NCI-H1092 (cell line): ENCODE measurements at places on chromosomes 16 and 17.

DNA sequence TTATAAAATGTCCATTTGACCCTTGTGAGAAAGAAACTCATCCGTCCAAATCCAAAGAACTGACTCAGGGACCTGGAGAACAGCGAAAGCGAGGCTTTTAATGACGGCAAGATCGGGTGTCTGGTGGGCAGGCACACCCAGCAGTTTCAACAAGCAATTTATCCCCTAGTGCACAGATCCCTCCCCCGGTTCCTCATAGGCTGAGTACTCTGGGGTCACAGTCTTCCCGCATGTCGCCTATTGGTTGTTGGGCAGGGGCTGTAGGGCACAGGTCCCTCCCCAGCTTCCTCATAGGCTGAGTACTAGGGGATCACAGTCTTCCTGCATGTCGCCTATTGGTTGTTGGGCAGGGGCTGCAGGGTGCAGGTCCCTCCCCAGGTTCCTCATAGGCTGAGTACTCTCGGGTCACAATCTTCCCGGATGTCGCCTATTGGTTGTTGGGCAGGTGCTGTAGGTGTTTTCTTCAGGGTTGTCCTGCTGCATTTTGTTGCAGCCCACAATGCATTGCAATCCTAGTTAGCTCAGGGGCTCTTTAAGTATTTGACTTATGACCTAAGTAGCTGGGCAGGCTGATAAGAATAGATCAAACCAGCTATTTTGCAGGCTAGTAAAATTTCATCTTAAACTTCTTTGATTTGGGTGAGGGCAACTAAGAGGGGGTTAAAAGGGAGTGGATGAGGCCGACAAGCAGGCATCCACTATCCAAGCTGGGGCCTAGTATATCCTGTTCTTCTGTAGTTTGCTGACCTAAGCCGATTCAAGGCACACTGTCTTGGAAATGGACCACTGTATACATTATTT is 3.6 kb upstream of the UTS2R start:
- no peak for DNase-seq

DNA sequence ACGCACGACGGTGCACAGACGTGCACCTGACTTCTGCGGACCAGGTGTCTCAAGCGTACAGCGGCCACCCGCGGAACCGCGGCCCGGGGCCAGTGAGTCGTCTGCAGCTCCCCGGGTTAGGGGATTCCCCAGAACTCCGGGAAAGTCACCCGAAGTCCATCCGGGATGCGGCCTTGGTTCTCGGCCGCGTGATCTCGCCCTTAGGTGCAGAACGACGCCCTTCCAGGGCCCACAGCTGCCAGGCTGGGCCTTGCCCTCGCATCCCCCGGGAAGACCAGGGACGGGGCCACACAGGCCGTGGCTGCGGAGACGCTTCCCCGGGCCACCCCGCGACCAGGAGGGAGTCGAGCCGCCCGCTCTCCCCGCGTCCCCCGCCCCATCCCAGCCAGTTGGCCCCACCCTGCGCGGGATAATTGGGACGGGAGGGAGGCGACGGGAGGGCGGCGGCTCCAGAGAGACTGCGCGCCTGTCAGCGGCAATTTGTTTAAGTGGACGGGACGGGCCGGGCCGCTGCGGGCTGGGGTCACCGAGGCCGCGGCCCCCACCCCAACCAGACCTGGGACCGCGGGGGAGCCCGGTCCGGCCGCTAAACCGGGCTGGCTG is 3.6 kb upstream of the TBX2 start:
- no peak for DNase-seq

- no peak for DNase-seq
Measured at GRCh38 chr17:57608369-57609124, 136.6 kb downstream of the CCDC182 start.

GRCh38 chr16:11631214-11631613 is 37.0 kb upstream of the SNN start:
- no peak for DNase-seq

- no peak for DNase-seq
Measured at GRCh38 chr16:69644790-69645189, 79.0 kb downstream of the NFAT5 start.

DNA sequence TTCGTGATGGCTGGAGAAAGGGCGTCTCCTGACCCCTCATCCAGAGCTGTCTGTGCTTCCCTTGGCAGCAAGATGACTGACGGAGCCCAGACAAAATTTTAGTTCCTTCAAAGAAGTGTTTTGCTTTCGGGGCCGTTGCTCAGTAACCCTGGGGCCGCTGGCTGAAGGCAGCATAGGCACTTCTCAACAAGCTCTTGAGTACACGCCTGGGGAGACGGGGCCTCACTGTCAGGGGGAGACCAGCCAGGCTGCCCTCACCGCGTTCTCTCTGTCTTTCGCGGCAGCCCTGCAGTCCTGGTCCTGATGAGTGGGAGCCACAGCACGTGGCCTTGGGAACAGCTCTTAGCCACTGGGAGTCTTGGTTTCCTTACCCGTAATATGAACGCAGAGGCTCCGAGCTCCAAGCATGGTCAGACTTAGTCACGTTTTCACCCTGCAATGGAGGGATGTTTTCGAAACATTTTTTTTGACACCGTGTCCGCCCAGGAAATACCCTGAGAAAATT is 86.0 kb downstream of the IRF8 start:
- DNase-seq: no peak

- DNase-seq: no peak
Measured at GRCh38 chr17:19410875-19411620, at the start of gene RNF112. Gene RNF112, plus strand, starts transcription at chr17:19411232. Its CDS starts 177 bp downstream, at chr17:19411409.

DNA sequence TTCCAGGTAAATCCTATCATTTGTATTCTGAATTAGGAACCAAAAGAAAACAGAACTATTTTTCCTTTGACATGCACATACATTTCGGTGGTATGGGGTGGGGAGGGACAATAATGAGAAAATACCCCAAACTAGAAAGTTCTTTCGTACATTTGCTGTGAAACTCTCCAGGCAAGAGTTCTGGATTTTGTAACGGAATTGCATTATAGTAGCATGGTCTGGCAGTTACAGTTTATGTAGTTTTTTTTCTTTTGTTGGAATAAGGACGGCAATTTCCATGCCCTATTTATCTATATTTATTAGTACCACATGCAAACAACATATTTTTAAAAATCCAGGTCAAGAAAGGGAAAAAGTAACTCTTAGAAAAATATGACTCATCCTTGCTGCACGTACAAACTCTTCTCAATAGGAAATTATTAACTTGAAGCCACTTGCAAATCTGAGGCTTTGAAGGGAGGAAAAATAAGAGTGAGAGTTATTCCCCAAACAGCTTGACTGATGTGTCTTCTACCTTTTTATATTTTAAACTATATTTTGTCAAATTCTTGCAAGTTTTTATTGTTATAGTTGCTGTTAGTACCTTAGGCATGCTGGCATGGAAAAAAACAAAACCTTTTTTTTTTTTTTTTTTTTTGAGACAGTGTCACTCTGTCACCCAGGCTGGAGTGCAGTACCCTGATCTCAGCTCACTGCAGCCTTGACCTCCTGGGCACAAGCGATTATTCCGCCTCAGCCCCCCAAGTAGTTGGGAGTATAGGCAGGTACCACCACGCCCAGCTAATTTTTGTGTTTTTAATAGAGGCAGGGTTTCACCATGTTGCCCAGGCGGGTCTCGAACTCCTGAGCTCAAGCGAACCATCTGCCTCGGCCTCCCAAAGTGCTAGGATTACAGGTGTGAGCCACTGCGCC is 69.3 kb downstream of the WWP2 start:
- no peak for DNase-seq

GRCh38 chr16:69936252-69936651 is 14.9 kb upstream of the CLEC18A start:
- no peak for DNase-seq

DNA sequence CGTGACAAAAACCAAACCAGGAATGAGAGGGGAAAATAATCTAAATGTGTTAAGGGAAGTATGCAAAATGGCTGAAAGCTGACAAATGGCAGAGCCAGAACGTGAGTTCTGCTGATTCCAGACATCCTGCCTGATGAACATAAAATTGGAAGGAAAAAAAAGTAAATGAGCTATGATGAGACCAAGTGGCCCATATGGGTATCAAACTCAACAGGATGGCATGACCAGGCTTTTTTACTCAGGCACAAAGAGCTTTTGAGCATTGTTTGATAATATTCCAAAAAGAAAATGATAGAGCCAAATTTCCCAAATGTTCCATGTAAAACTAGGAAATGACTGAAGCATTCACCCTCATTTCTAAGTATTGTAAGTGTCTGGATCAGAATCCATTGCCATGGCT is 449.2 kb downstream of the CDH13 start:
- no peak for DNase-seq

DNA sequence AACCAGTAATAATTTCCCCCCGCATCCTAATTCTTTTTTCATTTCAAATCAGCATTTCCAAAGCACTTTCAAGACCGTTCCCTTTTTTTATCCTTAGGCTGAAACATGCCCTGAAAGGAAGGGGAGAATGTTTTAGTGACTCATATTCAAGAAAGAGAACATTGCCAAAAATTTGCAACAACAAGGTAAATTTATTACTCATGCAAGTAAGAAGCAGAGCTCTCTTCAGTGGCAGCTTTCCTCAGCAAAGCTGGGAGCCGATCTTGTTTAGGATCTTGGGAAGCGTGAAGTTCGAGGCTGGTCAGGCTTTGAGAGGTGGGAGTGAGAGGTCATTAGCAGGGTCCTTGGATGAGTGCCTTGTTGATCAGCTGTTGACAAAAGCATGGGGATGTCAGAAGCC is 129.5 kb downstream of the PRKCA start:
- no peak for DNase-seq

DNA sequence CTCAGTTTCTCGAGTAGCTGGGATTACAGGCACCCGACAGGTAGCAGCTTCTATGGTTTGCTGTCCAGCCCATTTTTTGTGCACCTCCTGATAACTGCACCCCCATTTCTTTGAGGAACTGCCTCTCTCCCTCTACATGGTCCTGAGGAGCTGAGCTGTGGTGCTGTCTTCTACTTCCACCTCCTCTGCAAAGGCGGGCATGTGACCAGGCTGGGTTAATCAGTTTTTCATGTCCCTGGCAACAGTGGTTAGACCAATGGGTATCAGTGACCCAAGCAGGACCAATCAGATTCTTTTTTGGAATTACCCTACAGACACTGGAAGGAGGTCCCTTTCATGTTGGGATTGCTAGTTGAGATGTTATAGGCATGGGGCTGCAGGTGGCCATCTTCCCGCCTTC is 41.3 kb downstream of the TBX21 start:
- no peak for DNase-seq

GRCh38 chr16:7805686-7806396 is 473.2 kb downstream of the RBFOX1 start:
- DNase-seq: no peak

DNA sequence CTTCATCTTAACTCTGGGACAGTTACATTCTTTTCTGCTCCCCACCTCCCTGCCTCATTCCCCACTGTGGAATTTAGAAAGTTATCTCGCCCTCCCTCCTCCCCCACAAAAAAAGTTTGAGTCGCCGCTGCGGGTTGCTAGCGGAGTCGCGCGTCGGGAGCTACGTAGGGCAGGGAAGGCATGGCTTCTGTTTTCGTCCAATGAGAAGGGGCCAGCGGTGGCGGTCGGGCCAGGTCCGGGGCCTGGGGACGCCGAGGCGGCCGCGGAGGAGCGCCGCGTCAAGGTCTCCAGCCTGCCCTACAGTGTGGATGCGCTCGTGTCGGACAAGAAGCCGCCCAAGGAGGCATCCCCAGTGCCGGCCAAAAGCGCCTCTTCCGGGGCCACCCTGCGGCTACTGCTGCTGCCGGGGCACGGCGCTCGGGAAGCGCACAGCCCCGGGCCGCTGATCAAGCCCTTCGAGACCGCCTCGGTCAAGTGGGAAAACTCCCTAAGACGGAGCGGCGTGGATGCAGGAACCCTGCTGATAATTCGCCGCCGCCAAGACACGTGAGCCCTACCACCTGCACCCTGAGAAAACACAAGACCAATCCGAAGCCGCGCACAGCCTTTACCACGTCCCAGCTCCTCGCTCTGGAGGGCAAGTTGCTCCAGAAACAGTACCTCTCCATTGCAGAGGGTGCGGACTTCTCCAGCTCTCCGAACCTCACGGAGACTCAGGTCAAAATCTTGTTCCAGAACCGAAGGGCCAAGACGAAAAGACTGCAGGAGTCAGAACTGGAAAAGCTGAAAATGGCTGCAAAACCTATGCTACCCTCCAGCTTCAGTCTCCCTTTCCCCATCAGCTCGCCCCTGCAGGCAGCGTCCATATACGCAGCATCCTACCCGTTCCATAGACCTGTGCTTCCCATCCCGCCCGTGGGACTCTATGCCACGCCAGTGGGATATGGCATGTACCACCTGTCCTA is 8.9 kb downstream of the OR4D1 start:
- no peak for DNase-seq

DNA sequence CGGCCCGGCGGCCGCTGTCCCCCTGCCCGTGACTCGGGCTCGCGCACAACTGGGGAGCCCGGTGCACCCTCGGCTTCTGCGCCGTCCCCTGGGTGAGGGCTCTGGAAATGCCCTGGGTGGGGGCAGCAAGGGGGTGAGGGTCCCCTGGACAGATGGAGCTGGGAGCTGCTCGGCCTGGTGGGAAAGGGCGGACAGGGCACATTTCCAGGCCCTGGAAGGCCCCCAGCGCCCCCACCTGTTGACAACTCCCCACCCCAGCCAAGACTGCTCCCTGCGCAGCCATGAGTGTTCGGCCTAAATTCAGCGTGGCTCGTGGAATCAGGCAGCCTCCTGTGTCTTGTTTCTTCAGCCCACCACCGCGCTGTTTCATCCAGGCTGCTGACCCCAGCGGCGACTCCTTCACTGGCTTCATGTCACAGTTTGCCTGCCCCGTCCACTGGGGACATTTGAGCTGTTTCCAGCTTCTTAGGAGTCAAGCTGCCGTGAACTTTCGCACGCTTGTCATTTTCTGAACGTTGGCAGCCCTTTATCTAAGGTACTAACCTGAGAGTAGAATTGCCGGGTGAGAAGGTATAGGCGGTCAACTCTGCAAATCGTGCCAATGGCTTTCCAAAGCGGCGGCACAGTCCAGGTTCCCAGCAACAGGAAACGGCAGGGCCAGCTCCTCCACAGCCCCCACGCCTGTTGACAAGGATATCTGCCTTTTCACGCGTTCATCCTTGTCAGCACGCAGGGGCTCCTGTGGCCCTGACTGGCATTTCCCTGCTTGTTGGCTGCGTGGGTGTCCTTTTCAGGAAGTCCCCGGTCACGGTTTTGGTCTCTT is 895 bp downstream of the UTS2R start:
- no peak for DNase-seq

- DNase-seq: no peak
Measured at GRCh38 chr16:17607075-17607509, 136.3 kb upstream of the XYLT1 start.

- DNase-seq: no peak
Measured at GRCh38 chr16:9027070-9027799, 63.5 kb upstream of the USP7 start.
